ENCODE measurements at places on chromosomes 3 and 15.

- no peak for DNase-seq
Measured at GRCh38 chr15:85000189-85000864, 18.7 kb downstream of the PDE8A start.

- DNase-seq: no peak
Measured at GRCh38 chr15:100429116-100429728, 87.4 kb upstream of the ADAMTS17 start.

DNA sequence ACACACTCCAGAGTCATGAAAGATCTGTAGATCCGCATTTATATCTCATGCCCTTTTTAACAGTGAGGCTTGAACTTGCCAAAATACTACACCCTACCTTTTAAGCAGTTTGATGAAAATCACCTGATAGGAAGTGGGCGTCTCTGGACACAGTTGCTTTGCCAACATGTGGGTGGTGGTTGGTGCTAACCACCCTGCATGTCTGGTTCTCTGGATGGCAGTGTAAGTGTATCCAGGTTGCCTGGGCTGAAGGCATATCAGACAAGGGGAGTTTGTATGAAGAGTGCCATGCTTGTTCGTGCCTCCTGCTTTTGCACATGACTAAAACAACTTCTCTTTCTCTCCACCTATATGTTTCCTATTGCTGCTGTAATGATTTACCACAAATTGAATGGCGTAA, 159.6 kb downstream of the GHSR start:
- no peak for DNase-seq

- no peak for DNase-seq
Measured at GRCh38 chr3:170257145-170257544, 34.9 kb downstream of the PRKCI start.

- DNase-seq: no peak
Measured at GRCh38 chr3:133945381-133946095, 49.9 kb upstream of the RAB6B start.

DNA sequence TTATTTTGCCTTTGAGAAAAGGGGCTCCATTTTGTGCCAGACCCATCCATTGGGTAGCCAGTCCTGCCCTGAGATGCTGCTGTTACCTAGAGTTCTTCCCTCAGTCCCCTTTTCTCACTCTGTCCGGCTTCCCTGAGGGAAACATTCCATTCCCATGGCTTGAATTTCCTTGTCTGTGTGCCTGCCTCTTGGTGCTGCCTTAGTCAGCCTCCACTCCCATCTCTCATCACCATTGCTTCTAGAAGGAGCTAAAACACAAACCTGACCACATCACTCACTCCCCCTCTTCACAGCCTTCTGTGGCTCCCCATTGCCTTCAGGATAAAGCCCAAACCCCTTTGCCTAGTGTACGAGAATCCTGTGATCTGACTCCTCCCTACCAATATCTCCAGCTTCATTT, 25.2 kb upstream of the C2CD4B start:
- DNase-seq: no peak

GRCh38 chr15:77607894-77608261, 24.8 kb downstream of the LINGO1 start:
- no peak for DNase-seq

GRCh38 chr3:164023480-164023879, 1054.8 kb downstream of the SI start:
- DNase-seq: no peak

DNA sequence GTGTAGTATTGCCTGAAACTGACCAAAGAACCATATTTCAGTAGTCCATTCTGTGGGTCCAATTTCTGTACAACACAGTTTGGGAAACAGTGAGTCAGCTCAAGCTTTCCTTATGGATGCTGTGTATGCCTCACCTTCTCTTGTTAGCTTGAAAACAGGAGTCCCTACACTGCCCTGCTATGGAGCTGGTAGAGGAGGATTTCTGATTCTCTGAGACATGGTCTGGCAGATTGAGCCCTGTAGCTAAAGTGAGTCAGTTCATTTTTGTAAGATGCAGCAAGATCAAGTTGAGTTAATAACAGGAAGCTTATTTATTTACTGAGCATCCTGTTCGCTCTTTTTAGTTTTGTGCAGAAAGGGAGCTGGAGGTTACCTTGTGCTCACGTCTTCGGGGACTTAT, 424.1 kb upstream of the RBMS3 start:
- no peak for DNase-seq
